ENCODE measurements at places on chromosomes 3 and 15.

- DNase-seq: no peak
Observed at GRCh38 chr15:72203507-72203837, 5.9 kb upstream of the GRAMD2A start.

GRCh38 chr15:99619712-99620111, 53.9 kb downstream of the MEF2A start:
- no peak for DNase-seq

DNA sequence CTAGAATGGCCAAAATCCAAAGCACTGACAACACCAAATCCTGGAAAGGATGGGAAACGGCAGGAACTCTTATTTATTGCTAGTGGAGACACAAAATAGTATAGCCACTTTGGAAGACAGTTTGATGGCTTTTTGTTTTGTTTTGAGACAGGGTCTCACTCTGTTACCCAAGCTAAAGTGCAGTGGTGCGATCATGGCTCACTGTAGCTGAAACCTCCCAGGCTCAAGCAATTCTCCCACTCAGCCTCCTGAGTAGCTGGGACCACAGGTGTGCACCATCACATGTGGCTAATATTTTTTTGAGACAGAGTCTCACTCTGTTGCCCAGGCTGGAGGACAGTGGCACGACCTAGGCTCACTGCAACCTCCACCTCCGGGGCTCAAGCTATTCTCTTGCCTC, 27.3 kb upstream of the GPR160 start:
- no peak for DNase-seq

- DNase-seq: no peak
Observed at GRCh38 chr3:64987726-64988125, 299.9 kb upstream of the ADAMTS9 start.

- no peak for DNase-seq
Observed at GRCh38 chr3:107325446-107325845, 51.8 kb upstream of the CCDC54 start.
